ENCODE measurements at places on chromosomes 2 and 18.

GRCh38 chr2:96267159-96267971 lies 1.3 kb downstream of the CIAO1 start:
- DNase-seq = peak; percentile 55

GRCh38 chr2:215437614-215438013 lies 1.7 kb upstream of the FN1 start:
- no peak for DNase-seq

DNA sequence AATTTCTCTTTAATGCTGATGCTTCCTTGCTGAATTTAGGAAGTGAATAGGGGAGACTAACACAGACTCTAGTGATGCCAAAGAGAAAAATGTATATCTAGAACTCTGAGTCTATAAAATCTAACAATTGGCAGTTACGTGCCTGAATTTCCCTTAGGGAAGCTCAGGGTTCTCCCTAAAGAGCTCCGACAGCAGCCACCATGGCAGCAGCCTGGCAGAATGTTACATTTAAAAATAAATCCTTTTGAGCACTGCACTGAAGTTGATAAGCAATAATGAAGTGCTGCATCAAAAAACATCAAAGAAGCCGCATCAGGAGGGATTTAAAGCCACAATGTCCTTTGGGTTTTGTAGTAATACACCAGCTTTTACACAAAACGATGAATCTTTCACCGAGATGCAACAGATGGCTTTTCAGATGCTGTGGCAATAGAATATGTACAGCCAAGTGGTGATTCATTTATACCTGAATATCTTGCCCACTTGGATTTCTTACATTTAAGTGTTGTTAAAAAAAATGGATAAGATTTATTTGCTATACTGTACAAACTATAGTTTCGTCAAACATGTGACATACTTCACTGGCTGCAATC lies 291.2 kb upstream of the SESTD1 start:
- DNase-seq = no peak

DNA sequence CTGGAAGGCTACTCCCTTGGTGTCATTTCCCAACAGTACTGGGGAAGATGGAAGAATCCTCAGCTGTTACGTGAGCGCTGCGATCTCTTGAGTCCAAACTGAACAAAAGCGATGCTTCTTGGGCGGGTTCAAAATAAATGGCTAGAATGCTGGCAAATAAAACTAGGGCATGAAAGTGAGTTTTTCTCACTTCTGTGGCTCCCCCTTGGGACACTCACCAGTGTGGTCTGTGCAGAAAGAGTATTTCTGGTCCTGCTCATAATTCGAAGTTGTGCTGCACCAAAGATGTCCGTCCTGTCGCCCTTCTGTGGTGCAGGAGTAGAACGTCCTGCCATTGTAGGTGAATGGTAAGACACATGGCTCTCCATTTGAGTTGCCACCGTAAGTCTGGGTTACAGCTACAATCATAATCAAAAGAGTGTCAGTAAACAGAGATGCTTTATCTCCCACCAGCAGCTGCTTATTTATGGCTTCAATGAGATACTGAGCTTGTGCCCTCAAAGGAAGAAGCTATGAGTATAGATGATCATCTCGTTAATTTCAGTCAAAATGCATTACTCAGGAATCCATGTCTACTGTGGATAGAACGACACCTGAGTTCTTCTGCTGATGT lies 11.8 kb downstream of the FN1 start:
- DNase-seq = no peak

DNA sequence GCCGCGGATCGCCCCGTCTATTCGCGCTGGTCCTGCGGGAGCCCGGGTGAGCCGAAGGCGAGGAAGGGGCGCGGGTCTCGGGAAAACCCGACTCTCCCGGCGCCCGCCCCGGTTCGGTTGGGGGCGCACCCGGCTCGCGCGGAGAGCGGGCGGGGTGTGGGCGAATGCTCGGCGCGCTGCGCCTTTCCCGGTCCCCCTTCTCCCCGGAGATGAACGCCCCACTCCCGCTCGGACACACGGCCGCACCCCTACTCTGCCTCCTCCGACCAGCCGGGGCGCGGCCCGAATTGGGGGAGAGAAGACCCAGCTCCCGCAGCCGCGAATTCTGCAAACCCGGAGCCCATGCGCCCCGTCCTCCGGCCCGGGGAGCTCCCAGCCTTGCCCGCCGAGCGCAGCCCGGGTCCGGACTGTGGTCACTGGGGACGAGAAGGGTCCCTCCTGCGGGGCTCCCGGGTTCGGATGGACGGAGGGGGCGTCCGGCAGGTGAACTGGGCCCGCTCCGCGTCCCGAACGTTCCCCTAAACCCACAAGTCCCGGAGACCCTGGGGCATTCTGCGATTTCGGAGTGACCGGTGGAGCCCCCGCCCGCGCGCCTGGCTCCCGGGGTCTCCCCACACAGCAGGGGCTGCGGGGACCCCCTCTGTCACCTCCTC lies 734 bp downstream of the KCNG2 start:
- no peak for DNase-seq

DNA sequence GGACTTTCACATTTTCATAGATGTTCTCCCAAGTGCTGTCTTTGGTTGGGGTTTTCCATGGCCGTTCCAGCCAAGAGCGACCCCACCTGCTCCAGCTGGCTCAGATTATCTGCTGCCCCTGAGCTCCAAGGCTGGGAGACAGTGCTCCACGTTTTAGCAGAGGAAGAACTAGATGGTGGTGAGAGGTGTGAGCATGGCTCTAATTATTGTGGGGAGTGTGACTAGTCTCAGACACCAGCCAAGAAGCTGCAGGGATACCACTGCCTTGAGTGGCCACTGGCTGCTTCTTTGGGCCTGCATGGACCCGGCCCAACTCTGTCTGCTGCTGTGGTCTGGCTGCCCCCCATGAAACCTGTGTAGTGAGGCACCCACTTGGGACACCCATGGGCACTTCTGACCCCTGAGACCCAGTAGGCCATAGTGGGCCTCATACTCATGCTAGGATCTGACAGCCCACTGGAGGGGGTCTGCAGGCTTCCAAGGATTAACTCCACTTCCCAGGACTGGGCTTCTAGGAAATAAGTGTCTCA lies 2.8 kb upstream of the NCL start:
- no peak for DNase-seq

- no peak for DNase-seq
Measured at GRCh38 chr2:37375741-37376288, 31.4 kb downstream of the QPCT start.

- DNase-seq = no peak
Measured at GRCh38 chr2:237786936-237787335, 11.6 kb upstream of the RBM44 start.
